ENCODE measurements at places on chromosomes 11 and 22.

GRCh38 chr11:88039476-88040147 lies 135.6 kb downstream of the RAB38 start:
- no peak for DNase-seq

GRCh38 chr11:64430645-64431044 lies 71.7 kb downstream of the RPS6KA4 start:
- DNase-seq: no peak

DNA sequence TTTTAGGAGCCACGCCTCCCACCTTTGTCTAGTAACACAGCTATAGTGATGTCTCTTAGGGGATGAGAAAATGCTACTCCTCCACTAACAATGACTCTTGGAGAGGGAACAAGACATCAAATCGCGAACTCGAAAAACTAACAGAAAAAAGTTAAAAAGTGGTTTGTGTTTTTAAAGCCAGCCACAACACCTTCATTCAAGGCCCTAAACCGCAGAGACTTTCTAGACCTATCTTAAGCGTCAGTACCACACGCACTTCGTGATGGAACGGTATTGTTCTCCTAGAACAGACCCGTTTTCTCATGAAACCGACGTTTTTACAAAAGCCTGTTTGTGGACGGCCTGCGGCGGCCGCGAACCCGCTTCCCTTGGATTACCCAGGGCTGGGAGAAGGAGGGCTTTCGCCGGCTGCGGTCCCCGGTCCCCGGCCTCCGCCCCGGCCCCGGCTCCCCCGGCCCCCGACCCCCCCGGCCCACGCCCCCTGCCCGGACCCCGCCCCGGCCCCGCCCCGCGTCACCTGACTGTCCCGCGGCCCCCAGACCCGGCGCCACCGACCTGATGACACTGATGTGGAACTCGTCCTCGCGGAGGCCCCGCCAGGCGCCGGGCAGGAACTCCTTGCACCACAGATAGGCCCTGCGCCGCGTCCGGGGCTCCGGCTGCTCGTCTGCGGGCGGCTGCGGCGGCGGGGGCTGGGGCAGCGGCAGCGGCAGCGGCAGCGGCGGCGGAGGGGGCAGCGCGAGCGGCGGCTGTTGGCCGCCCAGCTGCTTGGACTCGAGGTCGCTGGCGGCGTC lies 718 bp downstream of the CHKA start:
- DNase-seq: peak; percentile 39

GRCh38 chr11:108239076-108239475 lies 16.2 kb downstream of the ATM start:
- no peak for DNase-seq

DNA sequence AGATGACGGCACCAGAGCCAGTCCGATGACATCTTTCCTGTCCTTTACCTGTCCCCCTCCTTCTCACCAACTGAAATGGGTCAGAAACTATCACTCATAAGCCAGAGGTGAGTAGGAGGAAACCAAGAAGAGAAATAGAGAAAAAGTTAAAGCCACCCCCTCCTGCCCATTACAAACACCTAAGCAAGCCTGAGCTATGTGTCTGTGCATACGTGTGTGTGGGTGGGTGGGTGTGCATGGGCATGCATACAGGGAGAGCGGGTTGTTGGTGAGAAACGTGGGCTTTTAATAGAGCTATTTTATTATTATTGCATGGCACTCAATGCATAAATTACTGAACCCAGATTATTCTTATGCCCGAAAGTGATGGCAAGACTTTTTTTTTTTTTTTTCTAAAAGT lies 2.6 kb downstream of the PATE4 start:
- no peak for DNase-seq

DNA sequence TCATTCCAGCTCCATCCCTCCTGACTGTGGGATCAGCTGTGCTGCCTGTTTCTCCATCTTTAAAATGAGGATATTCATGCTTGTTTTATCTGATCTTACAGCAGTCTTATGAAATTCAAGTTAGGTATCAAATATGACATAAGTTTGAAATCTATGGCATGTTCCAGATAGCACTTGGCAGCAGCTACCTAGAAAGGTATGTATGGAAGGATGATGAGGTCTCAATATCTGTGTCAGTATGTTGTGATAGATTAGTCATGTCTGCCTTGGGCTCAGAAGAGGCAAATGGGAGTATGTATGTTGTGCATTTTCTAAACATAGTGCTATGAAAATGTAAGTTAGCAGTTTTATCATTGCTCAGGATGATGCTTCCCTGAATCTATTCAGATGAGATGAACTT lies 122.1 kb downstream of the NAV2 start:
- no peak for DNase-seq

GRCh38 chr11:108568195-108568858 lies 25.2 kb downstream of the EXPH5 start:
- DNase-seq: no peak

GRCh38 chr11:46363455-46364005 lies 16.3 kb downstream of the DGKZ start:
- DNase-seq: no peak

DNA sequence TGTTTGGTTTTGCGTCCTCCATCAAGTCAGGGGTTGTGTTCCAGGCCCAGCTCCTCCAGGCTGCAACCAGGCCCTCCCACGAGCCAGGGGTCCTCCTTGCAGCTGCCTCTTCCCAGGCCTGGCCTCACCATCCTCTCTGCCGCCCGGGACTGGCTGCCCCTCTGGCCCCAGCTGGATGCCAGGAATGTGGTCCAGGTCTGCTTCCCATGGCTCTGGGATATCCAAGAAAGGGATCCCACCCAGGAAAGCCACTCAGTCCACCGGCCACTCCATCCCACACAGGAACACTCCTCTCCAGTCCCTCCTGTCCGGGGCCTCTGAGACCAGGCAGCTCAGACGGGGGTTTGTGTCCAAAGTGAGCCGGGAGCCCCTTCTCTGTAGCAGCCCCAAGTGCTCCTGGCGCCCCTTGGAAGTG lies 336.4 kb downstream of the BRD1 start:
- DNase-seq: no peak

DNA sequence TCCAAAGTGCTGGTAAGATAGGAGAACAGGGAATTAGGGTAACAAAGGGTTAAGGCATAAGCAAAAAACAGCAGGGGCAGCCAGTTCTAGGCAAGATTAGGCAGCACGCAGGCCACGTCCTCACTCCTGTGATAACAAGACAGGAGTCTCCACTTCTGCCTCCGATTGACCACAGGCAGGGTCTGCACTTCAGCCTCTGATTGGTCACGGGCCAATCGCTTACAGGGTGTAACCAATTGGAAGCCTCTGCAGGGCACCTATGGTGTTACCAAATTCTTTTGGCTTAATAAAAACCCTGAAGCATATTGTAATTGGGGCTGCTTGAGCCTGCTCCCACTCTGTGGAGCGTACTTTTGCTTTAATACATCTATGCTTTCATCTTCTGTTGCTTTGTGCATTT lies 12.2 kb upstream of the GSTP1 start:
- DNase-seq: no peak

DNA sequence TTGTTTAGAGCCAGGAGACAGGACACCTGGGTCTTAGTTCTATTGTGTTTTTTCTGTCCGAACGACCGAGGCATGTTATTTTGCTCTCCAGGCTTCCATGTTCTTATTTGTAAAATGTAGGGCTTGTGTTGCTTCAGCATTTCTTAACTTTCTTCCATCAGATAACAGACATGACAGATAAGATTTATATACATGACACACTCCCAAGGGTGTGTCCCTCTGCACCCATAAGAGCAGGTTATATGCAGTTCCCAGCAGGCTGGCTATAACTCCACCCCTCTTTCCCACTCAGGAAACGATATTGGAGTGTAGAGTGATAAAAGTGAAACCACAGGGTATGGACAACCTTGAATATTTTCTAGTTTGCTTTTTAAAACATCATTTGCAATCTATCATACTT lies 65.8 kb downstream of the APIP start:
- no peak for DNase-seq

- DNase-seq: no peak
Observed at GRCh38 chr11:64507832-64508375, 83.1 kb upstream of the SLC22A12 start.

Data from stimulated activated CD8-positive, alpha-beta memory T cell treated with anti-CD3 and anti-CD28 coated beads, Interleukin-2, amount 100 ng/mL, for 48 hours (primary cell).